Putamen (tissue), 1 donor: ENCODE measurements at places on chromosomes 1 and 21.

DNA sequence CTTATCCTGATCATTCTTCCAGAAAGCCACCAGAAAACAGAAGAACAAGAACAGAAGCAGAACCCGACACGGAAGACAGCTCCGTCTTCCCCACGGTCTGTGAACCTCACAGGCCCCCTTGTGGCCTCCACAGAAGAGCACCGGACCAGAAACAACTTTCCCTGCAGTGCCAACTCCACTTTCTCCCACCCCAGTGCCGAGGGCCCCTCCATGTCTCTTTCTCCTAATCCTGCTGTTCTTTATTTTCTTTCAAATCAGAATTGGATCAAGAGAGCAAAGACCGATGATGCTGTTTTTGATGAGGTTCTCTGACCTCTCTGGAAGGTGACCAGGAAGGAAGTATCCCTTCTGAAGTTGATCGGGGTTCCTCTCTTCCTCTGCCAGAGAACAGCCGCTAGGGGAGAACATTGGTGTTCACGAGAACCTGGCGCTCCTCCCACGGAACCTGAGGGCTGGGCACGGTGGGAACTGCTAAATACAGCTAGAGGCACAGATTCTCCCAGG is 58.9 kb upstream of the CTTNBP2NL start:
- peak; percentile 10 for DNase-seq

DNA sequence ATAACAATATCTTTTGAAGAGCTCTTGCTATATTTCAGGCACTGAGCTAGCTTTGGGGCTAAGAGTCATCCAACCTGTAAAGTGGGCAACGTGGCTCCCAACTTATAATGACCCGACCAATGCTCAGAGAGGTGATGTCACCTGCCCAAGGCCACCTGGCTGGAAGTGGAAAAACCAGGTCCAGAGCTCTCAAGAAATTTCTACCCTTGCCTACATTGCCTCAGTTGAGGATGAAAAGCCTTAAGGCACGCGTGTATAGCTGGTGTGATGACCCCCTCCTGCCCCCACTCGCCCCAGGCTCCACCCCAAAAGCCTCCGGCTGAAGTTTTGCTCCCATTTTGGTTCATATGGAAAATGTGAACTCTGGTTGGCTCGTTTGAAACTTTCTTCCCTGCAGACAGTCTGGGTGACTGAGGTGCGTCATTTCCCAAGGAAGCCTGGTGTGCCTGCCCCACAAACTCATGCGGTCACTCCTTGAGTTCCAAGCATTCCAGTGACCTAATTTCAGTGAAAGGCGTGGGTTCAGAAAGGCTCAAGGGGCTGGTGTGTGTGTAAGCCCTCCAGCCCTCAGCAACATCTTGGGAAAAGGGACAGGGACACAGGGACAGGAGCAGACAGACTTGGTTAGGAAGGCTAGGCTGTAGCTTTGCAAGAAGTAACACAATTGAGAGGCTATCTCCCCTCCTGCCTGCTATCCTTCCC is 20.5 kb downstream of the HTR1D start:
- no peak for DNase-seq

DNA sequence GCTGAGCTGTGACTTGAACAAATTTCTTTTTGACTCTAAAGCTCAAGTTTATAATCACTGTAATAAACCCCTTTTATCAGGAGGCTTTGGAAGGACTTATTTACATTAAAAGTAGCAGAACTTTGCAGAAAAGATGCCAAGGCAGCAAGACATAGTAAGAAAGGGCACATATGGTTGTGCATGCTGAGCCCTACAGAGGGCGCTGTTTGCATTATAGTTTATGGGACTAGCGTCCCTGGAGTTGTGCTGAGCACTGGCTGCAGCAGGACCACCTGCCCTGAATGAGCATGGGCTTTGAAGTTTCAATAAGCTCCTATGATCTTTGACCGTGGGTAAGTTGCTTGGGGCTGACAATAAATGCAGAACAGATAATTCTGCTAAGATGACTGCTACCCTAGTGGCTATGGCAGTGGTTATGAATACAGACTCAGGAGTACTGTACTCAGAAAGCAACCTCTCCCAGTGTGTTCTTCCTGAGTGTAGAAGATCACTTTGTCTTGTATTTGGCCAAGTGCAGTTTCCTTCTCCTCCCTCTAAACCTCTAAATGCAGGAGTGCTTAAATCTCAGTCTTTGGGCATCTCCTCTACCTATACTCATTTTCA is 45.4 kb upstream of the USP1 start:
- DNase-seq: no peak

GRCh38 chr1:221169447-221169889 is 290.2 kb downstream of the HLX start:
- DNase-seq: no peak

- DNase-seq: no peak
These were observed 8.0 kb upstream of the TMEM61 start for GRCh38 chr1:54972436-54972835.

DNA sequence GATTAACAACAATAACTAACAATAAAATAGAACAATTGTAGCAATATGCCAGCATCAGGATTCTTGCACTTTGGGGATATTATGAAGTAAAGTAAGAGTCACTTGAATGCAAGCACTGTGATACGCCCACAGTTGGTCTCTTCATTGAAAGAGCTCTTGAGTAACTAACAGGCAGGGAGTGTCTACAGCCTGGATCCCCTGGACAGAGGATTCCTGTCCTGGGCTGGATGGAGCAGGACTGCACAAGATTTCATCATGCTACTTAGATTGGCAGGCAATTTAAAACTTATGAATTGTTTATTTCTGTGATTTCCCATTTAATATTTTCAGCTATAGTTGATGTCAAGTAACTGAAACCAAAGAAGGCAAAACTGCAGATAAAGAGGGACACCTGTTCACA is 13.7 kb upstream of the KRTAP19-5 start:
- no peak for DNase-seq

DNA sequence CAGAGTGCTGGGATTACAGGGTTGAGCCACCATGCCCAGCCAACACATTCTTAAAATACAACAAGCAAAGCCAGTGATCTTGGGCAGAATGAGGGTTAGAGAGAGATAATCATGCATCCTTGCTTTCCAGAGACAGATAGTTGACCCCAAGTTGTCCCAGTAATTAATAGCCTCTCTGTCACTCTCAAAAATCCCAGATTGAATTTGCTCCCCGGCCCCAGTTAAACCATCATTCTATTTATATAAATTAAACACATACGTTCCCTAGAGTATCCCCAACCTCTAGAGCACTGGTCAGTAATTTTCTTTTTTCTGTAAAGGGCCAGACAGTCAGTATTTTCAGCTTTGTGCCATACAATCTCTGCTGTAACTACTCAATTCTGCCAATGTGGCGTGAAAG is 16.4 kb upstream of the TARDBP start:
- no peak for DNase-seq
